Hair follicle dermal papilla cell (primary cell): ENCODE measurements at places on chromosomes 3 and 15. TPM values are rescaled to one million over a fixed set of nuclear protein-coding genes. Genes with fewer than 3 reads are reported as not detected.

CFAP92 gene
- total RNA-seq: not detected in 2 replicates

NMNAT3 gene
- 0.97 and 1.1 TPM in 2 replicates for total RNA-seq

PP2D1 gene
- total RNA-seq: not detected in 2 replicates

SLCO3A1 gene
- total RNA-seq: 7.3 and 9.2 TPM in 2 replicates

SEMA3F gene
- total RNA-seq: 3.6 and 4.5 TPM in 2 replicates

SLC51B gene
- total RNA-seq: not detected in 2 replicates

IFT57 gene
- total RNA-seq: 44.0 and 46.0 TPM in 2 replicates

RTP3 gene
- not detected in 2 replicates for total RNA-seq

MYRIP gene
- 0.49 and 0.65 TPM in 2 replicates for total RNA-seq

ARPP21 gene
- not detected in 2 replicates for total RNA-seq

MESP2 gene
- total RNA-seq: 0.12 and 0.32 TPM in 2 replicates

CCDC80 gene
- 770 and 854 TPM in 2 replicates for total RNA-seq

ZNF662 gene
- total RNA-seq: 4.3 and 6.7 TPM in 2 replicates

SNX22 gene
- 0.16 and 0.24 TPM in 2 replicates for total RNA-seq

VIPR1 gene
- total RNA-seq: 0.24 and 0.32 TPM in 2 replicates

SLC51A gene
- total RNA-seq: not detected in 2 replicates

HACD2 gene
- 67.8 and 72.6 TPM in 2 replicates for total RNA-seq

SLC28A1 gene
- total RNA-seq: not detected in 2 replicates

CTXN2 gene
- total RNA-seq: not detected in 2 replicates

SNTN gene
- total RNA-seq: not detected in 2 replicates

CLEC3B gene
- 8.5 and 9.9 TPM in 2 replicates for total RNA-seq

TMEM42 gene
- 14.0 and 14.8 TPM in 2 replicates for total RNA-seq

GOLGA8N gene
- 3.3 and 14.1 TPM in 2 replicates for total RNA-seq

LRRC57 gene
- 14.1 and 17.8 TPM in 2 replicates for total RNA-seq

FHIT gene
- 1.3 and 3.2 TPM in 2 replicates for total RNA-seq

NDUFB4 gene
- total RNA-seq: 18.2 and 20.3 TPM in 2 replicates

PLD1 gene
- total RNA-seq: 32.8 and 40.7 TPM in 2 replicates

LINGO1 gene
- not detected in 2 replicates for total RNA-seq

ALCAM gene
- 99.1 and 140 TPM in 2 replicates for total RNA-seq

SOX2 gene
- 6.3 and 8.9 TPM in 2 replicates for total RNA-seq

GPX1 gene
- total RNA-seq: 140 and 159 TPM in 2 replicates

SH3GL3 gene
- total RNA-seq: 0.24 TPM in 1 of 2 replicates, not detected in the other

FBN1 gene
- 697 and 881 TPM in 2 replicates for total RNA-seq

NDN gene
- total RNA-seq: 67.3 and 68.5 TPM in 2 replicates

CPEB1 gene
- total RNA-seq: 13.1 and 14.9 TPM in 2 replicates

TF gene
- total RNA-seq: under 0.01 and 0.36 TPM in 2 replicates

SST gene
- total RNA-seq: not detected in 2 replicates

MB21D2 gene
- 11.8 and 11.9 TPM in 2 replicates for total RNA-seq

SEC22C gene
- total RNA-seq: 76.1 and 79.4 TPM in 2 replicates

ZNF80 gene
- not detected in 2 replicates for total RNA-seq

CORO2B gene
- total RNA-seq: 4.2 and 6.7 TPM in 2 replicates

ST3GAL6 gene
- total RNA-seq: 0.49 and 1.3 TPM in 2 replicates

THSD4 gene
- total RNA-seq: 30.3 and 52.7 TPM in 2 replicates

SOX14 gene
- total RNA-seq: not detected in 2 replicates

EHD4 gene
- total RNA-seq: 37.8 and 38.0 TPM in 2 replicates

PRSS50 gene
- not detected in 2 replicates for total RNA-seq

ROBO1 gene
- total RNA-seq: 86.5 and 99.3 TPM in 2 replicates

KCNMB3 gene
- 1.1 and 1.9 TPM in 2 replicates for total RNA-seq

ZNF445 gene
- total RNA-seq: 9.2 and 10.5 TPM in 2 replicates
